ENCODE measurements at places on chromosomes 3 and 15. TPM values are rescaled to one million over a fixed set of nuclear protein-coding genes. Genes with fewer than 3 reads are reported as not detected.

GRCh38 chr3:134543113-134543512 is 57.3 kb downstream of the CEP63 start:
- DNase-seq, result no peak
- no peaks in the 10 kb centered on the region for H3K4me1 ChIP-seq
- H3K27me3 ChIP-seq, result no peaks in the 10 kb centered on the region
- no peak overlapping the region for H3K27ac ChIP-seq

DNA sequence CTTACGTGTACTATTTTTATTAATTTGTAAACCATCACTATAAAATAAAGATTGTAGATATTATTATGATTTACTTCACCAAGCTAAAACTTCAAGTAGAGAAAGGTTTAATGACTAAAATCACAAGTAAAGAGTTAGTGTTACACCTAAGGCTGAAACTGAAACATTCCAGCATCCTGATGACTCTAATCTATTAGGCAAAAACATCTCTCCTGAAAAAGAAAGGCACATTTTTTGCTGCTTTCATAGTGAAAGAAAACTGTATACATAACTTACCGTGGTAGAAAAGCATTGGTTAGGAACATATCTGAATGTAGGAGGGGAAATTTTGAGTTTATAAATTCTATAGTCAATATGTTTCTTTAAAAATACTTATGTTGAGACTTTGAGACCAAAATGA is 35.4 kb downstream of the CCDC191 start:
- H3K4me1 ChIP-seq, result no peaks in the 10 kb centered on the region
- H3K36me3 ChIP-seq, result no peaks in the 10 kb centered on the region

Gene NANOGP8
- polyA plus RNA-seq, result not detected

Gene CLDN16
- polyA plus RNA-seq, result 0.88 TPM

Gene OXNAD1
- polyA plus RNA-seq, result 11.8 TPM

Gene NR2E3
- 0.18 TPM for polyA plus RNA-seq

- peaks cover 36% of the 10 kb centered on the region for H3K4me1 ChIP-seq
- no peaks in the 10 kb centered on the region for H3K27me3 ChIP-seq
- DNase-seq, result no peak
- no peaks in the 10 kb centered on the region for H3K36me3 ChIP-seq
Measured at GRCh38 chr15:33293713-33294334, 16.9 kb upstream of the RYR3 start.

- no peak for DNase-seq
- no peaks in the 10 kb centered on the region for H3K4me1 ChIP-seq
- H3K4me3 ChIP-seq, result no peak overlapping the region
- H3K27me3 ChIP-seq, result peaks cover 11% of the 10 kb centered on the region
- no peaks in the 10 kb centered on the region for H3K36me3 ChIP-seq
- H3K27ac ChIP-seq, result no peak overlapping the region
Measured at GRCh38 chr15:62323353-62323890, 158.3 kb upstream of the C2CD4B start.

DNA sequence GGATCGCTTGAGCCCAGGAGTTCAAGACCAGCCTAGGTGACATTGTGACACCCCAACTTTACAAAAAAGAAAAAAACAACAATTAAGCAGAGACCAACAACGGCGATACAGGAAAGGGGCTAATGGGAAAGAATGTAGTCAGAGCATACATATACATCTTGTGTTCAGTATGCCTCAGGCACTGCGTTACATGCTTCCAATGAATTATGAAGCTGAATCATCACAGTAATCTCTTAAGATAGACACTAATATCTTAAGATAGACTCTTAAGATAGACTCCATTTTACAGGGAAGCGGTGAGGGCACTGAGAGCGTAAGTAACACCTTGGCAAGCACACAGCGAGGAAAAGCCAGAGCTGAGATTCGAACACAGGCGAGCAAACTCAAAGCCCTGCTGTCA is 6.1 kb upstream of the LDHAL6B start:
- DNase-seq, result no peak
- H3K4me3 ChIP-seq, result no peak overlapping the region
- H3K36me3 ChIP-seq, result peaks cover 40% of the 10 kb centered on the region
- peaks cover 8% of the 10 kb centered on the region for H3K4me1 ChIP-seq

Gene BLM
- 4.4 TPM for polyA plus RNA-seq

- H3K27me3 ChIP-seq, result no peaks in the 10 kb centered on the region
- no peaks in the 10 kb centered on the region for H3K4me1 ChIP-seq
- H3K4me3 ChIP-seq, result no peak overlapping the region
- no peak overlapping the region for H3K27ac ChIP-seq
Measured at GRCh38 chr3:64594134-64594533, 93.7 kb downstream of the ADAMTS9 start.

Gene FRMD5
- 7.3 TPM for polyA plus RNA-seq

Gene SLC51A
- not detected for polyA plus RNA-seq

GRCh38 chr3:73582535-73582934 is 42.2 kb downstream of the PDZRN3 start:
- H3K36me3 ChIP-seq, result no peaks in the 10 kb centered on the region
- peaks cover 9% of the 10 kb centered on the region for H3K4me1 ChIP-seq
- no peak overlapping the region for H3K4me3 ChIP-seq

Gene THRB
- 3.2 TPM for polyA plus RNA-seq

DNA sequence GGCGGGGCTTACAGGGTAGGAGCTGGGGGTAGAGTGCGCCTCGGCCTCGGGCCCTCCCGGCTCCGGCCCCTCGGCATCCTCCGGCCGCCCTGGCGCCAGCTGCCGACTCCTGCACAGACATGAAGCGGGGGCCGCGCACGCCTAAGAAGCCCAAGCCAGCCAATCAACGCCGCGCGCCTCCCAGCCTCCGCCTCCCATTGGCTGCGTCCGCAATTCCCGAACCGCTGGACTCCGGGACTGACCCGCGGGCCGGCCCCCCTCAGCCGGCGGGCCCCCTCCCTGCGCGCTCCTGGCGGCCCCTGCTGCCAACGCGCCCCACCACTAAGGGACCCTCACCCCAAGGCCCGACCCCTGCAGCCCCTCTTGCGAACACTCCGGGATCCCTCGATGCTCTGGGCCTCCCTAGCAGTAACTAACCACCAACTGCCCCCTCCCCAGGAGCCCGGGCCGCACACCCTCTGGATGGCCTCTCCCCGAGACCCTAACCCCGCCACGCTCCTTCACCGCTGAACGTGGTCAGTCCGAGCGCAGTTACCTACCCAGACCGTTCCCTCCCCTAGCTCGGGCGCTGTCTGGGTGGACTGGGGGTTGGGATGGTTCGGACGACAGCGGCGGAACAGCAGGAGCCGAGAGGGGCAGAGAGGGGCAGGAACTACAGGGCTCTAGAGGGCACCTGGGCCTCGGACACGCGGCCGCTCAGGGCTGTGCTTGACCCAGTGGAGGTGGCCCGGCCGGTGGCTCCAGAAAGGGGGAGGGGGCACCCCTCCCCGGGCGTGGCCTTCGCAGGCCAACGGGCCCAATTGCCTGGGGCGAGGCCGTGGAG is 5.0 kb downstream of the GATA2 start:
- no peak overlapping the region for H3K27ac ChIP-seq
- no peaks in the 10 kb centered on the region for H3K36me3 ChIP-seq
- peaks cover 100% of the 10 kb centered on the region for H3K27me3 ChIP-seq

DNA sequence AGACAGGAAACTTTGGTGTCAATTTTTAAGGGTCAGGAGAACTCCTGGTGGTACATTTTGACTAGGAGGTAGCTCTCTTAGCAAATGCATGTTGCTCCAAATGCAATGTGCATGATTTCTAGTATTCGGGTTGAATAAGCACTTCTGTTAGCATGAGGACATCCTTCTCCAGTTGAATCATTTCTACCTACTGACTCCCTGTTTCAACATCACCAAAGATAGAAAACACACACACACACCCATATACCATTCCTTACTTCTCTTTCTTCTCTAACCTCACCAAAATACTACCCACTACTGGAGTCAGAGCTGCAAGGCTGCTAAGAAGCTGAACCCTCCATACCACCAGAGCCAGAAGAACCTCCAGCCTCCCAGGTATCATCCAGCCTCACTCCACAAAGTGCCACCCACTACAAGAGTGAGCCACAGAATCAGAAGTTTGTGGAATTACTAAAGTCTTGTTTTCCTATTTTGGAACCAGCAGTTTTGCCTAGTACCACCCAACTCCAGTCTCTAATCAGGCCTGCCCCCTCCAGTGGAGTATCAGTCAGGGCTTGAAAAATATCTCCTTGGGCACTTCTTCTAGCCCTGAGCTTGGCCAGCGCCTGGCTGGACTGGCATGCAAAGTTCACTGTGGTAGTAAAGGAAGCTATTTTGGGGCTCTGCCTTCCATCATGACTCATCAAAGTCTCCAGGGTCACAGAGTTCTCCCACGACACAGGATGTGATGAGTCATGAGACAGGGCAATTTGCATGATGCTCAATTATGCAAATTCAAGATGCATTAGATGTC is 110.3 kb downstream of the CYP19A1 start:
- no peaks in the 10 kb centered on the region for H3K27me3 ChIP-seq
- no peaks in the 10 kb centered on the region for H3K36me3 ChIP-seq
- no peak overlapping the region for H3K27ac ChIP-seq

DNA sequence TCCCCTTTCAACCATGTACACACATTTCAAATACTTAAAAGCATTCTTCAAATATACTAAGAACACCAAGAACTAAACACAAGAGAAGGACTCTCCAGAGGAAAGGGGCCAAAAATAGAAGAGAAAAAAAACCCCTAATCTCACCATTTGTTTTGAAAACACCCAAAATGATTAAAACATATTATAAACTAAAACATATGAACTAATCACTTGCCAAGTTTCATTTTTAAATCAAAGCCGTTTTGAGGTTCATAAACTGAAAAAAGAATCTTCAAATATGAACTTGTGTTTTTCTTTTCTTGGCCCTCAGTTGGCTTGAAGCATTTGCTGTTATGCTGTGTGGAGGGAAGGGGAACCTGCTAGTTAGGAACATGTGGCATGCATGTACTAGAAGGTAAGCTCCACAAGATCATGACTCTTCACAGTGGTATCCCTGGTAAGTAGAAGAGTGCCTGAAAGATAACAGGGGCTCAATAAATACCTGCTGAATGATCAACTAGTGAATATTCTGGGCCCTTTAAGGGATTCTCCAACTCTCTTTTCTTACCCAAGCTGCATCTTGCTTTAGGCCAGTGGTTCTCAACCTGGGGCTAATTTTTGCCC is 224.5 kb downstream of the TIGIT start:
- H3K27me3 ChIP-seq, result no peaks in the 10 kb centered on the region
- H3K27ac ChIP-seq, result no peak overlapping the region
- peaks cover 2% of the 10 kb centered on the region for H3K4me1 ChIP-seq

DNA sequence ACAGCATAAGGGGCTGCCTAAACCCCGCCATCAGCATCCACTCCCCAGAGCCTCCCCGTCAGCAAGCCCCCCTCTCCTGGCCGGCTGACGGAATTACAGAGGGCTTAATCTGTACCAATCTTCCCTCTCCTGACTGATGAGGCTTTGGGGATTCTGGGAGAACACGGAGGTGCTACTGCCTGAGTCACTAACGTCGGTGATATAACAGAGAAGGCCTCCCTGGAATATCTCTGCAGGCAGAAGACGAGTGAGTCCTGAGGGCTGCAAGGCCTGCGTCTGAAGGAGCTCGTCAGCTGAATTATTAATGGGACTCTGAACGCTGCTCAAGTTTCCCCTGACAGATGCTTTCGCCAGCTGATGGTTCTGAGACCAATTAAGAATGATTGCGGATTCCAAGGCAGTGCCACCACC is 147.7 kb downstream of the XXYLT1 start:
- peaks cover 2% of the 10 kb centered on the region for H3K4me1 ChIP-seq
- H3K27me3 ChIP-seq, result no peaks in the 10 kb centered on the region
- no peak overlapping the region for H3K4me3 ChIP-seq
- DNase-seq, result no peak

DNA sequence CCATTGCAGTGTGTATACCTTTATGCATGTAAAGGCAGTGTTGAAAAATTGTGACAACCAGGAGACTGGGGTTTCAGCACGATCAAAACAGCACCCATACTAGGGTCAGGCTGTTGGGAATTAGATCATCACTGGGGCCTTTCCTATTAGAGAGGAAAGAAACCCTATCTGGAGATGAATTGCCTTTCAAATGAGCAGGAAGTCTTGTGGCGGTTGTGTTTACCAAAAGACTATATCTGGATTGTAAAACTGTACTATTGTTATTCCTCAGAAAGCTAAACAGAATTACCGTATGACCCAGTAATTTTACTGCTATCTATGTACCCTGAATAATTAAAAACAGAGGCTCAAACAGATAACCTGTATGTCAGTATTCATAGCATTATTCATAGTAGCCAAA is 10.1 kb downstream of the UBE2E1 start:
- peaks cover 4% of the 10 kb centered on the region for H3K36me3 ChIP-seq
- H3K4me3 ChIP-seq, result no peak overlapping the region
- H3K27ac ChIP-seq, result no peak overlapping the region
- H3K27me3 ChIP-seq, result no peaks in the 10 kb centered on the region

Gene CACNA1D
- not detected for polyA plus RNA-seq

Gene PLSCR2
- not detected for polyA plus RNA-seq

DNA sequence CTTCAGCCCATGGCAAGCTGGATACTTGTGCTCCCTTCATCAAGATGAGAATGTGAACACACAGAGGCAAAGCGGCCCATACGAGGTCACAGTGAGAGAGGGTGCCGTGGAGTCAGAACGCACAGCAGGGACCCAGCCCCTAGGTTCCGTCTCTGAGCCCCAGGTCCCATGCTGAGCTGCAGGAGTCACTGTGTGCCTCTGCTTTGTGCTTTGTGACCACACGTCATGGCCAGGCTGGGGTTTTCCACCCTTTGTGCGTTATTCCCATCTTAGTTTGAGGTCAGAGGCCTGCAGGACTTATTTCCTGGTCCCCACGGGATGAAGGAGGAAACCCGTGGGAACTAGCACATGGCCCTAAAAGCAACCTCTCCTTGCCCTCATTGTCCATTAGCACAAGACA is 140.3 kb downstream of the TJP1 start:
- peaks cover 12% of the 10 kb centered on the region for H3K4me1 ChIP-seq
- no peak overlapping the region for H3K27ac ChIP-seq
- no peak overlapping the region for H3K4me3 ChIP-seq
- H3K36me3 ChIP-seq, result no peaks in the 10 kb centered on the region

- H3K36me3 ChIP-seq, result no peaks in the 10 kb centered on the region
- peak; percentile 13 for DNase-seq
- H3K4me1 ChIP-seq, result peaks cover 13% of the 10 kb centered on the region
- H3K27me3 ChIP-seq, result no peaks in the 10 kb centered on the region
- no peak overlapping the region for H3K27ac ChIP-seq
Measured at GRCh38 chr3:160667452-160667851, 9.5 kb upstream of the ARL14 start.

- no peak overlapping the region for H3K4me3 ChIP-seq
- no peaks in the 10 kb centered on the region for H3K27me3 ChIP-seq
- DNase-seq, result no peak
- no peaks in the 10 kb centered on the region for H3K36me3 ChIP-seq
- no peak overlapping the region for H3K27ac ChIP-seq
- H3K4me1 ChIP-seq, result no peaks in the 10 kb centered on the region
Measured at GRCh38 chr15:93223803-93224202, 134.8 kb upstream of the RGMA start.

DNA sequence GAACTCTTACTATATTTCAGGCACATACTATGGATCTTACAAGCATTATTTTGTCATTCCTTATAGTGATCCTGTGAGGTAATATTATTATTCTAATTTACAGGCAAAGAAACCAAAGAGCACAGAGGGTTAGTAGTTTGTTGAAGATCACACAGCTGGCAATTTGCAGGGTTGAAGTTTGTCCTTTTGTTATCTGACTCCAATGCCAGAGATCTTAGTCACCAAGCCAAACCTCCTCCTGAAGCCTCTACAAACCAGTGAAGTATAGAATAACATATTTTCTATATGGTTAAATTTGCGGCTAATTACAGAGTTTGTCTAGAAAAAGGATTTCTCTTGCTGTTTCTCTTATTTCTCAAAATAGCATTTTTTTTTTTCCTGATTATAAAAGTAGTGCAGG is 11.2 kb downstream of the ISLR2 start:
- H3K4me3 ChIP-seq, result no peak overlapping the region
- H3K36me3 ChIP-seq, result no peaks in the 10 kb centered on the region
- H3K27ac ChIP-seq, result no peak overlapping the region
- peaks cover 2% of the 10 kb centered on the region for H3K4me1 ChIP-seq
- DNase-seq, result no peak

- H3K36me3 ChIP-seq, result peaks cover 5% of the 10 kb centered on the region
- no peak for DNase-seq
- H3K27ac ChIP-seq, result peak overlapping the region; percentile 83
- H3K4me3 ChIP-seq, result peak overlapping the region; percentile 96
Measured at GRCh38 chr3:129439226-129439816, 427 bp downstream of the MBD4 start.
